NCI-H524 treated with DMSO at 0.1 percent for 48 hours (cell line): ENCODE measurements at places on chromosomes 12 and 14.

DNA sequence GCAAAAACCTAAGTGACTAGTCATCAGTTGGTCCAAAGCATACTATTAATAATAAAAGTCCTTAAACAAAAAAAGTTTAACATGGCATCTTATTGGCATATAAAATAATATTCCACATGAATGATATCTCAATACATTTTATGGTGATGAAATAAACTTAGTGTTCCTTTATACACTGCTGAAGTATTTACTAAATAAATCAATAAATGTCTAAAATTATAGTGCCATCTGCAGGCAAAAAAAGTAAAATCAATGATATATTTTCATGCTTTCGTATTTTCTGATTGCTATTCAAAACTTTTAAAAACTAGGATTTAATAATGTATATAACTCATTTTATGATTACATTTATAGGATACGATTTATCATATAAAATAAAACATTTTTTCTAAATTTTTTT is 30.5 kb downstream of the PUS7L start:
- DNase-seq: no peak

GRCh38 chr14:102055181-102055901 is 31.5 kb downstream of the HSP90AA1 start:
- no peak for DNase-seq

DNA sequence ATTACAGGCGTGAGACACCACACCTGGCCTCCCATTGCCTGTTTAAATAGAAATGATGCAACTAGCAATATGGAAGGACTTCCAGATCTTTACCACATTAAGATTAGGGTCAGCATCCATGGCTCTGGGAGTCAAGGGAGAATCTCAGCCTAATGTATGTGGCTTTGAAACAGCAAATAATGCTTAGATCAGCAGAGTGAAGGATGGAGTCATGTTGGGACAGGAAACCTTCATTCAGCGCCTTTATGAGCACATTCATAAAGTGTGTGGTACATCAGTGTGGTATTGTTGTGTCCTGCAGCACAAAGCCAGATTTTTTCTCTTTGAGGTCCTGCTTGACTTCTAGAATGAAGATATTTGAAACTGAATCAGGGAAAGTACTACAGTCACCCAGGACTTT is 15.3 kb upstream of the SPSB2 start:
- DNase-seq: no peak

DNA sequence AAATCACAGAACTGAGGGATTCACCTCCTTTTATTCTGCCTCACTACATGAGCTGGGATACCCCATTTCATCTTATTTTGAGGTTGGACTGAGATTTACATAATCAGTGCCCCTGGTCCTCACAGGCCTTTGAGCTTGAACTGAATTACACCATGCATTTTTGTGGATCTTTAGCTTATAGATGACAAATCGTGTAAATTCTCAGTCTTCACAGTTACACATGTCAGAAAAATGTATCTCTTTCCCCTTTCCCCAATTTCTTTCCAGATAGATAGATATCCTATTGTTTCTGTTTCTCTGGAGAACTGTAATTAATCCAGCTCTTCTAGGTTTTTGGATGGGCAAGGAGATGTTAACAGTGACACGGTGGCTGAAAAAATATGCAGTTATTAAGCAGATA is 1778.9 kb upstream of the SEL1L start:
- DNase-seq: no peak

DNA sequence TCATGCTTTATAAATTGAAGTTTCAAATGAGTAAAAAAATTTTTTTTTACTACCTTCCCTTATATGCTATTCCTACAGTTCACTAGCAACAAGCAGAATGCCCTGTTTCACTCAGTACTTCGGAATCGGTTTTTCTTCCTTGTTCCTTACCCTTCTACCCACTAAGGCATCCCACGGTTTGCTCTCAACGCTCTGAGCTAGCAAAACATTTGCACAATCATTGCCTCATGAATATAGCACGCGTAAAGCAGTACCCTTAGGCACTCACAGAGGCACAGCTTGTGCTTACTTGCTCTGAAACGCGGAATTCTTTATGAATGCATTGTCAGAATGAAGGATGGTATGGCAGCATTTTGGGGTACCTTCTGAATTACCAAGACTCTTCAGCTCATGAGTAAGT is 45.0 kb downstream of the PPP1R13B start:
- no peak for DNase-seq

GRCh38 chr12:66860752-66861750 is 182.2 kb upstream of the GRIP1 start:
- DNase-seq: no peak

DNA sequence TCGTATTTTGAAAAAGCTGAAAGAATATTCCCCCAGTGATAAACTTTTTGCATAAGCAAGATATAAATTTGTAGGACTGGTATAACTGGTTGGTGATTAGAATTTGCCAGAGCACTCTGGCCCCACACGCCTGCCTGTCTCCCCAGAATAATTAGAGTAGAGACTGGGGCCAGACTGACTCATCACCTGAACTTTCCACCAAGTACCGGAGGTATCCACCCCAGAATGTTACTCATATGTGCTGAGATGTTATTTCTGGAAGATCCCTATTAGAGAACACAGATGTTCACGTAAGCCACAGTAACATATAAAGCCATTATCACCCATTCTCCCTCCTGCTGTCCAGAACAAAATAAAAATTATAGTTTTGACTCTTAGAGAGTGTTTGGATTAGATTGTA is 49.5 kb upstream of the PIWIL1 start:
- DNase-seq: no peak

- no peak for DNase-seq
Measured at GRCh38 chr12:132946246-132946820, 9.8 kb downstream of the ZNF605 start.

DNA sequence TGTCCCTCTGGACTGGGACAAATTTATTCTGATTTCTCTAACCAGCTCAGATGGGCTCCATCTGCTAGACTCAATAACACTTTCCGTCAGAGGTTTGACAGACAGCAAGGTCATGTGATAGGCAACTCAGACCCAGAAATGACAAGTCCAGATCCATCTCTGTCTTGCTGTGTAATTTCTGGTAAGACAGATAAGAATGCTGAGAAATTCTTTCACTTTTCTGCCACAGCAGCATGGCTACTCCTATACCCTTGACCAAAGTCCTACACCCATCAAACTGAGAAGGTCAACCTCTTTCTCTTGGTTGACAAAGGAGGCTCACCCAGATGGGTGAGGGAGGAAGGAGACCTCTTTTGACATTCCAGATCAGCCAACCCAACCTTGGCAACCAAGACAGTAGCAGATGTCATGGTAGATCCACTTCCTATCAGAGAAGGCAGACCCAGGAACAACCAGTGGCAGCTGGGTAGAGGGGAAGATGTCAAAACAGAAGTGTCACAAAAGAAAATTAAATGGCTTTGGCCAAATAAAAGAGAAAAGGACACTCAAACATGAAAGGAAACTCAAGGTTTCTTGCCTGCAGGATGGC is 36.9 kb upstream of the PRKAB1 start:
- no peak for DNase-seq

DNA sequence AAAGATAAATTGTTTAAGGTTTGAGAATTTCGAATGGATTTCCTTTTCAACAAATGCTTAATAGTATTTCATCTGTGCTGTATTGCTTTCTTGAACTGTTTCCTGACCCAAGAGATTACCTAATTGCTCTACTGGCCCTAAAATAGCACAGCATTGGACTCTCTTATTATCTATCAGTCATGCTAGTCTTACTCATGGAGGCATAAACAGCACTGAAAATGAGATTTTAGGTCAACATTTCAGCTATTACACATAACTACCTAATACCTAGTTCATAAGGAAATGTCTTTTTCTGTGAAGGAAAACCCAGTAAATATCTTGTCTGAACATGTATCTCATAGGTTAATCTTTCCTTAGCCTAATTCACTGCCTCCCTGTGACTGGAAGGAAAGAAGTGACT is 4.3 kb upstream of the ABCD2 start:
- DNase-seq: no peak

GRCh38 chr14:81153187-81153586 is 67.6 kb downstream of the GTF2A1 start:
- DNase-seq: no peak

DNA sequence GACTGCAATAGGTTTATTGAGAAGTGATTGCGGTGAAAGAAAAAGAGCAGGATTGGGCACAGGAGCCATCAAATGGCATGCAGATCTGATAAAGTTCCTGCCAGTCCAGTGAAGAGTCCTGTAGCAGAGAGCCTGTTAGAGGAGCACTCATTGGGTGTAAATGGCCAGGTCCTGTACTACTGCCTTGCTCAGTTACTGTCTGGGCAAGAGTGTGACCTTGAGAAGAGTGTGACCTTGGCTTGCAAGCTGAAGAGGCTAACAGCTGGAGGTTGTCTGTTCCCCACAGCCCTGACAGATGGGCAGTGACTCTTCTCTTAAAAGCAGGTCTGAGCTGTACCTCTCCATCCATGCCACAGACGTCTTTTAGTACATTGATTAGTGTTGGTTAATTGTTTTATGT is 148.6 kb upstream of the SLC38A2 start:
- DNase-seq: peak; percentile 52

DNA sequence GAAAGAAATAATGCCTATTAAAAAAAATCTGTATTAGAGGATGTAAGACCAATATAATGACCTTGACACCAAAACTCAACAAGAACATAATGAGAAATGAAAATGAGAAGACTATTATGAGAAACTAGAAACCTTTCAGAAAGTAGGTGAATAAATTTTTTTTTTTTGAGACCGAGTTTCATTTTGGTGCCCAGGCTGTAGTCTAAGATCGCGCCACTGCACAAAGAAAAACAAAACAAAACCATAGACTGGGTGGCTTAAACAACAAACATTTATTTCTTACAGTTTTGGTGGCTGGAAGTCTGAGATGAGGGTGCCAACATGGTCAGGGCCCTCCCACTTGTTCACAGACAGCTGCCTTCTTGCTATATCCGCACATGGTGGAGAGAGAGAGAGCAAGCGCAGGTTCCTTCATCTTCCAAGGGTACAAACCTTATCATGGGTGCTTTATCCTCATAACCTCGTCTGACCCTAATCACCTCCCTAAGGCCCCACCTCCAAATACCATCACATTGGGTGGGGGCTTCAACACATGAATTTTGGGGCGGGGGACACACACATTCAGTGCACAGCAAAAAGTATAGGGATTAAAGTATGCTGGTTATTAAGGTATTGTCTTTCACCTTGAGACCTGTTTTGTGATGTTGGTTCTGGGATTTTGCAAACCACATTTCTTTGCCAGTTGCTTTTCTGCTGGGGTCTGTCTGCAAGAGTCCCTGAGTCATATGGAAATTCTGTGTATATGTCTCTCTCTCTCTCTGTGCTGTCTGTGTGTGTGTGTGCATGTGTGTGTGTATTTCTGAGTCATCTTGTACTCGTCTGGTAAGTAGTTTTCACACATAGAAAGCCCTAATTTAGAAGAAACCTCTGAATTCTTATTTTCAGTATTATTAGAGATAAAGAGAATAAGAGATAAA is 26.2 kb downstream of the ZCRB1 start:
- no peak for DNase-seq

GRCh38 chr14:77738559-77739250 is 22.3 kb downstream of the SNW1 start:
- no peak for DNase-seq

DNA sequence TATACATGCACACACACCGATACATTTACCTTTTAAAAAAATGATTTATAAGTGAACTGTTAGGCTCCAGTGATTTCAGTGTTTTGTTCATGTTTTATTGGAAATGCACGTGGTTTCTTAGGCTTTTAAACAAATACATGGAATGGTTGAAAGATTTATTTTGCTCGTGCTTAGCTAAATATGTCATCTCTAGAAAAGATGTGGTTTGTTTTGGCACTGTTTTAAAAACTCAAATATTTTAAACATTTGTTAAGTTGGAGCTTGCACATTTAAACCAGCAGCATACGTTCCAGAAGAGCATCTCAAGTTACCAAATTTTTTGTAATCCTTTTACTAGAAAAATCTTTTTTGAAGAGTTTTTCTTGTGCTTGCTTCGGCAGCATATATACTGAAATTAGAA is 44.5 kb downstream of the FOXA1 start:
- DNase-seq: no peak

- no peak for DNase-seq
Measured at GRCh38 chr12:32548691-32549281, 130.3 kb upstream of the DNM1L start.

DNA sequence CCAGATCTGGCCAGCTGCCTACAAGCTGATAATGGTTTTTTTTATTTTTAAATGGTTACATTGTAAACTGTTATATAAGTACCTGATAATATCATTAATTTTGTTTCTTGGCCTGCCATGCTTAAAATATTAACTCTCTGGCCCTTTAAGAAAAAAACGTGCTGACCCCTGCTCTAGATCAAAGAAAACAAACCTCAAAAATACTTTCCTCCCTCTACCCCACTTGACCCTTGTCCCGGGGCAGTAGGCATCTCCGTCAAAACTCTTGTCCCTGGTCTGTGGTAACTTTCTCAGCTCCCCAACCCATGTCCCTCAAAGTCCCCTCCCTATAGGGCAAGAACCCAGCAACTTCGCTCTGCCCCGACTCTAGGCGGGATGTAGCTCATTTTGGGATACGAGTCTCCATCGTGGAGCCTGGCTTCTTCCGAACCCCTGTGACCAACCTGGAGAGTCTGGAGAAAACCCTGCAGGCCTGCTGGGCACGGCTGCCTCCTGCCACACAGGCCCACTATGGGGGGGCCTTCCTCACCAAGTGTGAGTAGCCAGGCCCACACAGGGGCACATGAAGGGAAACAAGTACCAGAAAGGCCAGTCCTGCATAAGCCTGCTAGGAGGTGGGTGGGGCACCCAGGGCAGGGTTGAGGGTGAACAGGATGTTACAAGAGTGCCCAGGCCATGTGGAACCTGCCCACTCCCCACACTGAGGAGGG is 3.5 kb downstream of the RDH5 start:
- DNase-seq: no peak

- DNase-seq: no peak
Measured at GRCh38 chr14:47366006-47366405, 309.4 kb downstream of the MDGA2 start.

DNA sequence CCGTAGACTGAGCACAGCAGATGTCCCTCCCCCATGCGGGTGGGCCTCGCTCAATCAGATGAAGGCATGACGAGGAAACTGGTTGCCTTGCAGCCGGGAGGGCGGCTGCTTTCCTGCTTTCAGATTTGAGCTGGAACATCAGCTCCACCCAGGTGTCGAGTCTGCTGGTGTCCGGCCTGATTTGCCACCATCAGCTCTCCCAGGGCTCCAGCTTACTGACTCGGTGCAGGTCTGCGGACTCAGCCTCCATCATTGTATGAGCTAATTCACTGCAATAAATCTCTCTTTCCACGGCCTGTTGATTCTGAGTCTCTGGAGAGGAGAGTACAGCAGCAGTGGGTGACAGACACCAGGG is 156.2 kb downstream of the KIF26A start:
- DNase-seq: no peak
